H9 (cell line): ENCODE measurements at places on chromosomes 4 and X.

- no peak for DNase-seq
Observed at GRCh38 chrX:68936608-68937007, 107.8 kb downstream of the EFNB1 start.

GRCh38 chr4:188082796-188083195 lies 26.6 kb downstream of the TRIML2 start:
- no peak for DNase-seq

- no peak for DNase-seq
Observed at GRCh38 chr4:36712013-36712412, 430.6 kb downstream of the DTHD1 start.

GRCh38 chr4:96525898-96526297 lies 686.0 kb downstream of the PDHA2 start:
- no peak for DNase-seq

DNA sequence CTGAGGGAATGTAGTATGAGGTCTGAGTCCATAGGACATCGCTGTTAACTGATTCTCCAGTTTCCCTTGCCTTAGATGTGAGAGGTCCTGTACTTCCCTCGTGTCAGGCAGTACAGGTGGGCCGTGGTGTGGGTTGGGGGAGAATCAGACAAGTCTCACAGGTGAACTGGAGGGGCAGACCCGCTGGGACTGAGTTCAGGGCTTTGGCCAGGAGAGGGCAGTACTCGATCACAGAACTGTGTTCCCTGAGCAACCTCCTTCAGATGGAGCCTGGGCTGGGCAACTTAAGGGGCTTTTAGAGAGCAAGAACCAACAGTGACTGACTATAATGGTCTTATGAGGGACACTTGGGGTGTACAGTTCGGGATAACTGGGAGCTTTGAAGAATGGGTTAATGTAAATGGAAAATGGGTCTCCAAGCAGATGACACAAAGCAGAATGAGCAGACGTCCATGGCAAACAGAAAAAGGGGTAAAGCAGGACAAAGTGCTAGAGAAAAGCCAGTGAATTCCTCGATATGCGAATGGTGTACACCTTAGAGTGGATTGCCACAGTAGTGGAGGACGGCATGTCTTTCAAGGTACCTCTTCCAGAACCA lies 83.6 kb downstream of the CCNG2 start:
- DNase-seq = peak; percentile 82

GRCh38 chrX:101906136-101906796 lies 25.6 kb downstream of the ZMAT1 start:
- no peak for DNase-seq

GRCh38 chr4:30714408-30715031 lies 5.6 kb upstream of the PCDH7 start:
- peak; percentile 55 for DNase-seq

- DNase-seq = peak; percentile 21
Observed at GRCh38 chr4:8726344-8726851, 133.8 kb downstream of the CPZ start.

- no peak for DNase-seq
Observed at GRCh38 chr4:60890743-60891142, 309.4 kb upstream of the ADGRL3 start.

DNA sequence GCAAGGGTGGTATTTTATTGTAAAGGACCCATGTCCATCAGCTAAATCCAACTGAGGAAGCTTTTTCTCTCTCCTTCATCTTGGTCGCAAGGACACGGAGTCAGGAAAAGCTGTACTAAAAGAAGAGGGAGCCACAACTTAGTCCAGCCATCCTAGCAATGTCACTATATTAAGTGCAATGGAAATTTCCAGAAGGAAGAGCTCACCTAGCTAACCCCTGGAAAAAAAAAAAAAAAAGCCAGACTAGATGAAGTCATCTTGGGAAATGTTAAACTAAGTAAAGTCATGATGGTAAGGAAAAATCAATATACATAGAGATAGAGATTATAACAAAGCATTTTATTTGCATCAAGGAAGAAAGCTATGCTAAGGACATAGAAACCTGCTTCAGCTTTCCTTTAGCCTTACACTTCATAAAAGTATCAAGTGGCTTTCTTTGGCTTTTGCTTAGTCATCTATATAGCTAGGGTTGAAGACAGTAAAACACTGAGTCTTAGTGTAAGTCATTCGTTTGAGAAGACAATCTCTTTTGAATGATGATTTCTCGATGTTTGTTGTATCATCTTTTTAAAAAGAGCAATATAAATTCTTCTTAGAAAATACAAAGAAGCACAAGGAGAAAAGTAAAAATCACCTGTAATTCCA lies 18.6 kb upstream of the CA5B start:
- DNase-seq = no peak

- DNase-seq = peak; percentile 36
Observed at GRCh38 chr4:173333658-173334084, 487 bp downstream of the HMGB2 start.

DNA sequence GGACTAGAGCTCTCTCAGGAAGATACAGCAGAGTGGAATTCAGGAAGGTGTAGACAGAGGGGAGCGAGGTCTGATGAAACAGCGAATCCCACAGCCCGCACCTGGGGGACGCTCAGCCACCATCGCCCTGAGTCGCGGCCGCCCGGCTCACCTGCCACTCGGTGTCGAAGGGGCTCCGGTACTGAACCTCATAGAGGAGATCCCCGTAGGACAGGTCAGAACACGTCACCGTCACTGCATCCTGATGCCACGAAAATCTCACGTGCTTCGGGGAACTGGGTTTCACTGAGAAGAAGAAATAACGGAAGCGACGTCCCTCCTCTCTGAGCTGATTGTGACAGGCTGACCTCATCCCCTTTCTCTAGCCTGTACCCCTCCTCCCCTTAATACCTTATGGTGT lies 10.2 kb downstream of the CRLF2 start:
- no peak for DNase-seq

GRCh38 chr4:158315706-158316105 lies 105.4 kb downstream of the TMEM144 start:
- no peak for DNase-seq
